Activated CD4-positive, alpha-beta T cell treated with anti-CD3 and anti-CD28 coated beads for 4 hours (primary cell): ENCODE measurements at places on chromosomes 13 and 19.

DNA sequence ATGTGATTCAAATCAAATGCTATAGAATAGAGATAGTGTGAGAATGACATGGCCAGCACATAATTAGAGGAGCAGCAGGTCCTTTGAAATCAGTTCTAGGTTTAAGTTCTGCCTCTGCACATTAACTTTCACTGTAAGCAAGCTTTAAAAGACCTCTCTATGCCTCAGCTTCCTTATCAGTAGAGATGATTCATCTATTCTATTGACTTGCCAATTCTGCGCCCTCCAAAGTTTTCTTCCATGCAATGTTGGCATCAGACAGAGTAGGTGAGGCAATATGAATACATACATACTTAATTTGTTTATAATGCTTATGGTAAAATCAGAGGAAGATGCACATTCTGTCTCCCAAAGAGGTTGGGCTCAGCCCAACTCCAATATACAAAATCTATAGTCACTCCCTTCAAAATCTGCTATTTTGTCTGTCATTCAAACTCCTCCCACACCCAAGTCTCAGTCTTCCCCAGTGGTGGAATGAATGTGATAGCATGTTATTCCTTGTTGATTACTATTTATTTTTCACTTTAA, 525.5 kb downstream of the RFC3 start:
- no peak for DNase-seq

GRCh38 chr13:94419304-94419924, 60.1 kb downstream of the DCT start:
- peak; percentile 31 for DNase-seq

DNA sequence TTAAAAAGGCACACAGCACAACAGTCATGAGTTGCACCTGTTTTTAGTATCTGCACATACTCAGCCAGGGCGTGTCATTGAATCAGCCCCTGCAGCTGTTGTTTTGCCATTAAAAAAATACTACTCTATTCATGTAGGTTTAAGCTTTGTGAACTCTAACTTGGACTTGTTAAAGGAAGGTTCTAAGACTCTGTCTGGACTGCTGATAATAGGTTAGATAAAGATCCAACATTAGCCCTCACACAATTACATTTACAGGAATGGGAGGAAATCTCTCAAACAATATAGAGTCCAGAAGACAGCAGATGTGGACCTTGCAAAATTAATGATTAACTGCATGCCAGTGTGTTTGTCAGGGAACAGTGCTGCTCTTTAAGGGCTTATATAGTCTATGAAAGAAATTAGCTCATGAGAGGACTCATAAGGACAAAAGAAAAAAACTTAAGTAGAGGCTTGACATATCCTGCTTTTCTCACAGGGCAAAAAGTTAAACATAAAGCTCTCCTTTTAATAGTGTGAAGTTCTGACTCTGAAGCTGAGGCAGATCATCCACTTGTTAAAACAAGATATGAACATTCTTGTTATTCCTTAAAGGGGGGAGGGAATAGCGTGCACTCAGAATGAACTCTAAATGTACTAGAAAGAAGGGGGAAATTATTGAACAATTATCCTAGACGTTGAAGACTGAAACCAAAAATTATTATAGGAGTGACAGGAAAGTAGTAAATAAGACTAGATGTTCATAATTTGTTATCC, 243.6 kb downstream of the NDFIP2 start:
- no peak for DNase-seq

- DNase-seq: no peak
These were observed 4.8 kb downstream of the STK24 start for GRCh38 chr13:98571955-98572662.

DNA sequence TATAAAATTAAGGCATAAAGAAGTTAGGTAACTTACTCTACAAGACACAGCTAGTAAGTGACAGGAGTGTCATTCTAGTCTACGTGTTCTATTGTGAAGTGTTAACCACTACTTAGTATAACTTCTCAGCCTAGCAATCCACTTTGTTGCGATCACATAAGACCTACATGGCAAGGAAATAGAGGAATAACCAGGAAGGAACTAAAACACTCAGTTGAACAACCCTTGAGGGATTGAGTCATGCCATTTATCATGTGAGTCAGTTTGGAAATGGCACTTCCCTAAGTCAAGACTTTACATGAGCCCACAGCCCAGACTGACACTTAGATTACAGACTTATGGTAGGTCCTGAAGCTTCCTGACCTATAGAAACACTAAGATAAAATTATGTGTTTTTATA, 279.5 kb upstream of the PCDH20 start:
- DNase-seq: no peak

GRCh38 chr13:101289764-101290163, 126.5 kb downstream of the NALCN start:
- no peak for DNase-seq

DNA sequence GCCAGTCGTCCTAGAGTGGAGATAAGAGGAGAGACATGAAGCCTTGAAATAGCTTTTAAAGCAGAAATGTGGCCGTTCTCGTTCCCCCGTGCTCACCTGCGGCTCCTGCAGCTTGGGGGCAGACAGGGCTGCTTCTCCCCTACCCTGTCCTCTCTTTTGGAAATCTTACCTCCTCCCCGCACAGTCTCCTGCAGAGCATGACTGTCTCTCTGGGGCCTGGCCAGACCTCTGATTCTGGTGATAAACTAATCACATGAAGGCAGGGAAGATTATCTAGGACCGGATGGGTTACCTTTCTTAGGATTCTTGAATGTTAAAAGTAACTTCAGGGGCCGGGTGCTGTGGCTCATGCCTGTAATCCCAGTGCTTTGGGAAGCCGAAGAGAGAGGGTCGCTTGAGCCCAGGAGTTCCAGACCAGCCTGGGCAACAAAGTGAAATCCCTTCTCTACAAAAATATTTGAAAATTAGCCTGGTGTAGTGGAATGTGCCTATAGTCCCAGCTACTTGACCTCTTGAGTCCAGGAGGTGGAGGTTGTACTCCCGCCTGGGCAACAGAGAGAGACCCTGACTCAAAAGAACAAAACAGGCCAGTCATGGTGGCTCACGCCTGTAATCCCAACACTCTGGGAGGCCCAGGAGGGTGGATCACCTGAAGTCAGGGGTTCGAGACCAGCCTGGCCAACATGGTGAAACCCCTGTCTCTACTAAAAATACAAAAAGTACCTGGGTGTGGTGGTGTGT, 8.1 kb downstream of the CEBPA start:
- DNase-seq: no peak

GRCh38 chr19:28553005-28553404, 659.9 kb downstream of the UQCRFS1 start:
- DNase-seq: no peak

GRCh38 chr13:30016398-30016797, 166.0 kb upstream of the UBL3 start:
- no peak for DNase-seq

DNA sequence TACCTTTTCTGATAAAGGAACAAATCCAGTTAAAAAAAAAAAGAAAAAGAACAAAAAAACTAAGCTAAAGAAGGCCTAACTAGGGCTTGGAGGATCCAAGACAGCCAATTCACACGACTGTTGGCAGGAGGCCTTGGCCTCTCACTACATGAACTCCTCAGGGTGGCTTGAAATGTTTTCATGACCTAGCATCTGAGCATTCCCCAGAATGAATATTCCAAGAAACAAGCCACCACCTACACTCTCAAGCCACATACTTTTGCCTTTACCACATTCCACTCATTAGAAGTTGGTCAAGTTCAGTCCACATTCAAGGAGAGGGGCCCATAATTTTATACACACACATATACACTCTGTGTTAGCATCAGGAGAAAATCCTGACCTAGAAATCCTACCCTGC, 97.6 kb upstream of the SIAH3 start:
- no peak for DNase-seq

DNA sequence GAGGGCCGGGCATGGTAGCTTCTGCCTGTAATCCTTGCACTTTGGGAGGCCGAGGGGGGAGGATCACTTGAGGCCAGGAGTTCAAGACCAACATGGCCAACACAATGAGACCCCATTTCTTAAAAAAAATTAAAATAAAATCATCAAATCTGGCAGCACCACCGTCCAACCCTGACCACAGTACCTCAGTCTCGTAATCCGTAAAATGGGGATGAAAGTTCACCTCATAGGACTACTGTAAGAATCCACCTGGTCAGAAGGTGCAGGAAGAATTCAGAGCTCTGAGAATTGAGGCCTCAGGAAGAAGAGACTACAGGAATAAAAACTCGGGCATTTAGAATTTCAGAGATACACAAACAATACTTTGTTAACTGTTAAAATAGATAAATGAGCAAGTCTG, 3.1 kb downstream of the PPP1R13L start:
- no peak for DNase-seq

- no peak for DNase-seq
These were observed 37.5 kb downstream of the POSTN start for GRCh38 chr13:37561031-37561430.

GRCh38 chr13:79056706-79057105, 349.3 kb downstream of the RBM26 start:
- DNase-seq: no peak

GRCh38 chr19:3073931-3074595, 11.8 kb upstream of the TLE5 start:
- no peak for DNase-seq

GRCh38 chr19:591099-591958, 1.6 kb downstream of the HCN2 start:
- DNase-seq: no peak

DNA sequence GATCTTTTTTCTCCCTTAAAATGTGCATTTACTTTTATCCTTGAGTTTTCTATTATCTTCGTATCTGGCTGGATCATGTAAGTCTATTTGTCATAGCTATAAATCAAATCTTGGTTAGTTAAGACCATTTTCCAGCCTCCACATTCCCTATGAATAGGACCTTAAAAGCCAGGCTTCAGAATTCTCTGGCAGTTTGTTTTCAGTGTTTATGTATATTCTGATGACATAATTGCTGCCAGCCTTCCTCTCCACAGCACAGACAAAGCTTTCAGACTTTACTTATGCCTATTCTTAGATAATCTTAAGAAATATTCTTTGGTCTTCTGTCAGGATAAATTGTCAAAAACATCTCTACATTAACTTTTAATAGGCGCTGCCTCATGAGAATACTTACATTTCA, 870.8 kb upstream of the SPRY2 start:
- DNase-seq: no peak

GRCh38 chr19:23718802-23719201, 31.8 kb upstream of the ZNF675 start:
- DNase-seq: no peak

DNA sequence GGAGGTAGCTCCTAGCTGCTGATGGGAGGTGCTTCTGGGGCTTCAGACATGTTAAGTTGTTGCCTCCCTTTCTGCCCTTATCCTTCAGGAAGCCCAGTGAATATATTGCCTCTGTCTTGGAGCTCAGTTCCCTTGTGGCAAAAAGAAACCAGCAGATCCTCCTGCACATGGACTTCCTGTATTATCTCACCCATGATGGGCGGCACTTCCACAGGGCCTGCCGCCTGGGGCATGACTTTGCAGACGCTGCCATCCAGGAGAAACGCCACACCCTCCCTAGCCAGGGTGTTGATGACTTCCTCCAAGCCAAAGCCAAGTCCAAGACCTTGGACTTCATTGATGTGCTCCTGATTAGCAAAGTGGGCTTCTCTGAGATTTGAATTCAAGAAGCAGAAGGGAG, 6.0 kb upstream of the CYP4F12 start:
- DNase-seq: no peak

- no peak for DNase-seq
These were observed at the start of gene ZGLP1 for GRCh38 chr19:10309423-10309822. Gene ZGLP1 (minus strand): TSS chr19:10309815.

- no peak for DNase-seq
These were observed 72.2 kb downstream of the DIAPH3 start for GRCh38 chr13:60091573-60091972.

DNA sequence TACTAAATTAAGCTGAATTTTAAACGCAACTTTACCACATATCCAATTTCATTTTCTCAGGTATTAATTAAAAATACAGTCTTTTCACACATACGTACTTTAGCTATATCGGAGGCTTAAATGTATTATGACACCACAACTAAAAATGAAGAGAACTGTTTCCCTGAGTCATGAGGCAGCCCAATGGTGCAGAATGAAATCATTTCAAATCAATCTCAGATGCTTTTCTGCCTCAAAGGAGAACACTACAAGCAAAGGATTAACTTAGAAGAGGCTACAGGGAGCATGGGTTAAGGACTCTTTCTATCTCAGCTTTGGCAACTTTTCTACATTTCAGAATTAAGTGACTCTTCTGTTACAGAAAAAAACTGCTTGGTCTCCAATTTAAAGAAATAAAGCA, 516.3 kb upstream of the HTR2A start:
- DNase-seq: no peak

- DNase-seq: no peak
These were observed 78.8 kb upstream of the UBL3 start for GRCh38 chr13:29929062-29929847.

DNA sequence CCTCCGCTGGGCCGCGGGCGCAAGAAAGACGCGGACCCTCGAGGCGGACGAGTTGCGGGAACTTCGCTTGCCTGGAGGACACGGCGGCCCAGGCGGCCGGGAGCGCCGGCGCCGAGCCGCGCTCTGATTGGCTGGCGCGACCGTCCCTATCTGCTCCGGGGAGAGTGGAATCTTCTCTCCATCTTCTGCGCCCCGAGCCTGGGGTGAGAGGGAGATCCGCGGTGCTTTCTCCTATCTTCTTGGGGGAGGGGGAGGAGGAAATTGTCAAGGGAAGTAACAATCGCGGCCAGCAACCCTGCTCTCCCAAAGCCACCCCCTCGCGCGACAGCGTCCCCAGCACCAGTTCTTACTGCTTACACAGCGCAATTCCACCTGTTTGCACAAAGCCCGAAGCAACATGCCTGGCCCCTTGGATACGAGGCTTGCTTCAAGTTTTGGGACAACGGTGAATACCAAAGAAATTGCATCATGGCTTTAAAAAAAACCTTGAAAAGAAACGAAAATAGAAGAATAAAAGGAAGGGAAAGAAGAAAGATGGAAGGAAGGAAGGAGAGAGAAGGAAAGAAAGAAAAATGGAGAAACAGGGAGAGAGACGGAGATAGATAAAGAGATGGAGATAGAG, 4.8 kb downstream of the SOX21 start:
- no peak for DNase-seq

DNA sequence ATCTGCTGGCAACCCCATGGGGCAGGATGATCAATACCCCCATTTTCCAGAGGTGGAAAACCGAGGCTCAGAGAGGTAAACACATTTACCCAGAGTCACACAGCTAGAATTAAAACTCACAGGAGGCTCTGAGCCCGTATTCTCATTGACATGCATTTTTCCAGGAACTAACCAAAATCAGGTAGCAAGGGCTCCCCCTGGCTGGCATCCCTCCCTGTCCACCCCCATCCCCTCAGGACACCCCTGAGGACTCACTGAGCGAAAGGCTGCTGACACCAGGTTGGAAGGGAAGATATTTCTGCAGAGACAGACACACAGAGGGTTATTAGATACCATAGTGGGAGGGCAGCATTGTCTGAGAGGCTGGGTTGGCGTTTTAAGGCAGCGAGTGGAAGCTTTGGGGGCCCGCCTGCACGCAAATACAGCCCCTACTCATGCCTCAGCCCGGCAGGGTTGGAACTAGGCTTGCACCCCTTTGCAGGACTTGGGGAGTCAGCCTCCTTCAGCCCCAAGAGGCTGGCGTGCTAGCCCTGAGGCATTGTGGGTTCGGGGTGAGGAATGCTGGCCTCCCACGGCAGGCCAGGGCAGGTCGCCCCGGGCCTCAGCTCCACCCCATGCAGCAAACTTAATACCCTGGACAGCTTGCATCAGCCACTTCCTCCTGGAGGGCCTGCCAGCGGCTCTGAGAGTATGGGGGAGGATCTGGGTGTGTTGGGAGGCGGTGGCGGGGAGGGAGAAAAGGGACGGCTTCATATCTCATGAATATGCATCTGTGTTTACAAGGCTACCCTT, 3.9 kb downstream of the SLC1A5 start:
- DNase-seq: peak; percentile 73
